ENCODE measurements at places on chromosomes 5 and 9.

- no peak for DNase-seq
Measured at GRCh38 chr9:76882686-76883085, 23.2 kb downstream of the PRUNE2 start.

DNA sequence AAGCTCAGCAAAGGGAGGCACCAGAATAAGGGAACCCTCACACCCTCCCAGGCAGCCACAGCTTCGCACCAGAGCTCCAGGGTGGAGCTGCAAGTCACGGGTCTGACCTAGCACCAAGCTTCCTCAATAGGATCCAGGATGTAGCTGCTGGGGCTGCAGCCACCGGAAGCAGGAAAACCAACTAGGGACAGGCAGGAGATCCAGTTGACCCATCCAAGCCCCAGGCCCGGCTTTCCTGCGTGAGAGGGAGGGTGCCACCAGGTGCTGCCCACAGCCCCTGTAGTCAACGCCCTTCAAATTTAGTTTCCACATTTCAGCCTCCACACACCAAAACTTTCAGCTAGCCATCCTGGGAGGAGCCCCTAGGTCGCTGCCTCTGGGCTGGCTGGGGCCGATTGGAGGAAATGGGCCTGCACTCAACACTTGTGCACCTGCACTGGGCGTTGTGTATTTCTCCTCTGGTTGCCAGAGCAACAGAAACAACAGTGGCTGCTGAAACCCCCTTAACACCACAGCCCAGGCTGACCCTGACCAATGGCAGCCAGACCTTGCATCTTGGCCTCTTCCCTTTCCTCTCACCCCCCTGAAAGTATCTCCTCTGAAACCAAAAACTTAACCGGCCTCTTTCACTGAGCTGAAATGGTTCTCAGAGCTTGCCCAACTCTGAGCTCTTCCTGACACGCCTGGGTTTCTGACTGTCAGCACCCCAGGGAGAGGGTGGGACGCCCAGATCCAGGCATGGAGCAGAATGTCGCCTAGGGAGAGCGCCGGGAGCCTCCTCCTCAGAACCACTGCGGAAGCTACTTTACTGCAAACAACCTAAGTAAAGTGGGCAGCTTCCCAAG, 226.5 kb upstream of the MAP3K1 start:
- peak; percentile 82 for DNase-seq

DNA sequence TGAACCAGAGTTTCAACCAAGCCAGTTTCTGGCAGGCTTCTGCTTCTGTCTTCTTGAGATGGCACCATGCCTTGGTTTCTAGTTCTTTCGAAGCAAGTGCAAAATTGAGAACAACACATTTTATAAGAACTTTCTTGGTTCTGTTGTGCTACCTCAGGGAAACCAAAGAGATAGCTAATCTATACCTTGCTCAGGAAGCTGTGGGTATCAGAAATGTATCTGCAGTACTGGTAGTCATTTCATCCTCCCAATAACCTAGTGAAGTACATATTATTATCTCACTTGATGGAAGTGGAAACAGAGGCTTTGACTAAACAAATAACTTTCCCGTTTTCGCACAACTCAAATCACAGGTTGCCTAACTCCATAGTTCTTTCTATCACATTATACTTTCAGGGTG, 246.6 kb downstream of the ENC1 start:
- no peak for DNase-seq

- peak; percentile 10 for DNase-seq
Measured at GRCh38 chr5:95861864-95862561, 39.5 kb upstream of the GLRX start.

- DNase-seq, result no peak
Measured at GRCh38 chr5:136891175-136891972, 526.0 kb upstream of the TRPC7 start.

- no peak for DNase-seq
Measured at GRCh38 chr9:130835441-130836298, 616 bp downstream of the ABL1 start.

DNA sequence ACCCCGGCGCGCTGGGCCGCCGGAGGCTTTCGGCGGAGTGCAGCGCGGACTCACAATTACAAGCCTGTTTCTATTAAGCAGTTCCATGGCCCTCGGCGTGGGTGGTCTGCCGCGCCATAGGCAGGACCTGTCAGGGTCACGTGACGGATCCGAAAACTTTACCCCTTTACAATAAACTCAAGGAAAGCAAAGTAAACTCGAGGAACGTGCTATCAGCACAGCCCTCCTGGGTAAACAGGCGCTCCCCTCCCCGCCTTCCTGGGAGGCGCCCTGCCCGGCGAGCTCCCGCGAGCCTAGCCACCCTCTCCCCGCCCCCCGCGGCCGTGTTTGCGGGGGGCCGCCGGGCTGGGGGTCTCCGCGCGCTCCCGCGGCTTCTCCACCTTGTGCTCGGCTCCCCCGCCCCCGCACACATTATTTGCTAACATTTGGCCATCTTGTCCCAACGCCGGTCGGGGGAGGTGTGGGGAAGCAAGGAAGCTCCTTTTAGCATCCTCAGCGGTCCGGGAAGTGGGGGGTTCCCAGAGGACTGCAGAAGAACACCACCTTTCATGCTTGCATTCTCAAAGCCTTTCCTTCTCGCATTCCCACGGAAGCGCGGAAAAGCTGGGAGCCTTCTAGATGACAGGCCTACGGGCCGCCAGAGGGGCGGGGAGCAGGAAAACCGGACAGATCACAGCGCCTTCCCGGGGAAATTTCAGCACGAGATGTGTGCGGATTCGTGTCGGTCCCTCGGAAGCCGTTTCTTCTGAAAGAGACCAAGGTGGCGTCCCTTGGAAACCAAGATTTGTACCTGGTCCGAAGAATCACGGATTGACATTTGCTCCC, at the start of gene PTCH1:
PTCH1 (minus strand) TSS at position 238 of the 825 bp plus-strand sequence.
- DNase-seq, result peak; percentile 37

GRCh38 chr9:36813154-36813553, 220.9 kb downstream of the PAX5 start:
- DNase-seq, result no peak

DNA sequence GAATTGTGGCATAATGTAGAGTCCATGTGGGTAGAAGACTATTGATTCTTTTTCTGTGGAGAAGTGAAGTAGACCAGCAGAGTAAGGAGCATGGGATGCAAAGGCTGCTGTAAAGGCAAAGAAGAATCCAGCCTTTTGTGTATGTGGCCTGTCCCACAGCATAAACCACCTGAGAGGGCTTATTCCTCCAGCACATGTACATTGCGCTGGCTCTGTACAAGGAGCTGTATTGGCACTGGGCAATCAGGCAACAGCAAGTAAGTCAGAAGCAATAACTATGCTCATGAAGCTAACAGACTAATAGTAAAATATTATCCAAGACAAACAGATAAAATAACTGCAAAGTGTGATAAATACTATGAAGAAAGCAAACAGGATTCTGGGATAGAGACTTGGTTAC, 86.2 kb downstream of the LURAP1L start:
- DNase-seq, result no peak

- DNase-seq, result no peak
Measured at GRCh38 chr5:151873701-151874100, 51.0 kb downstream of the GLRA1 start.

GRCh38 chr5:122262103-122262502, 49.9 kb upstream of the SNCAIP start:
- no peak for DNase-seq

- DNase-seq, result no peak
Measured at GRCh38 chr5:139982157-139982974, 60.7 kb downstream of the NRG2 start.

DNA sequence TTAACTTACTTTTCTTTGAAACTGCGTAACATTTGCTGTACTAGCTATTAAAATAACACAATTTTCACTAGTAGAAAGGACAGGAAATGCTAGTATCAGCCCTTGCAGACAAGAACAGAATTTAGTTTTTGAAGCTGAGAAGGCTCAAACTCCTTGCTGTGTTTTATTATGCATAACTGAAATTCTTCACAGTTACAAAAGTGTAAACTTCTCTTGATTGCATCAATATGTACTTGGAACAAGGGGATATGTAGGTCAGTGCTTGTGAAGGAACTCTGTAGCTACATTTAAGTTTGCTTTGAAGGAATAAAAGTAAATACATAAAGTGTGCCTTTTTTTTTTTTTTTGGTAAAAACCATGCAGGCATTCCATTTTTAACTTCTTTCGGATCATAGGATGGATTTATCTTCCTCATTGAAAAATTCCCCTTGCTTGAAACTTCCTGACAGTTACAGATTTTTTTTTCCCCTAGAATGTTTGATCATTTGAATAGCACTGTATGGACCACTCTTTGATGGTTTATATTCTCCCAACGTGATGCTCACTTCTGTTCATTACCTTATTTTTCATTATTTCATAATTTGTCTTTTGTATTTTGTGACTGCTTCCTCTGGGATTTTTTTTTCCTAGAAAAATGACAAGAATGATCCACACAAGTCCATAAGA, 94.9 kb upstream of the DAB2 start:
- no peak for DNase-seq

DNA sequence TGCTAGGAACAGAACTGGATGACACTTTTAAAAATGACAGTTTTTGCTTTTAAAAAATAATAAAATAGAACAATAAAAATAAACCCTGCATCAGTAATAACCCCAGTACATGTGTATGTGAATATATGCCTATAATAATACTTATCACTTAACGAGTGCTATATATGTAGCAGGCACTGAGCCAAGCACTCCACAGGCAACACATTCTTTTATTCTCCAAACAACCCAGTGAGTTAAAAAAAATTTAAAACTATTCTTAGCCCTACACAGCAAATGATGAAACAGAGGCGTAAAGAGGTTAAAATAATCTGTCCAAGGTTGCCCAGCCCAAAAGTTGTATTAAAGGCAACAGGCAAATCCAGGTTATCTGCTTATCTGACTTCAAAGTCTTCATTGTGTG, 124.5 kb upstream of the SMIM23 start:
- DNase-seq, result no peak

DNA sequence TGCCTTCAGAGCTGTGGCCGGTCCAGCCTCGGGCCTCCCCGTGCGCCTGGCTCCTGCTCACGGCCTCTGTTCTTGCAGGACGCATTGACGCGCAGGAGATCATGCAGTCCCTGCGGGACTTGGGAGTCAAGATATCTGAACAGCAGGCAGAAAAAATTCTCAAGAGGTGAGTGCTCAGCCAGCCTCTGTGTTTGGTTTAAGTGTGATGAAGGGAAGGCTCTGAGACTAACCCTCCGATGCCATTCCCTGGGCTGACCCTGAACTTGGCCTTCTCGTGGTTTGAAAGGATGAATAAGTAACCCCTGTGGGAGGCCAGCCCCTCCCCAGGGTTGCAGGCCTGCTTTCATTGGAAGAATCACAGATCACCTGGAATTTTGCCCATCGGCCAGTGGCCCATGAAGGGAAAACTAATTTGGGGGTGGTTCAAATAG, 26.3 kb downstream of the PTGES2 start:
- no peak for DNase-seq

GRCh38 chr5:139196296-139196956, 1.7 kb downstream of the SIL1 start:
- DNase-seq, result no peak

GRCh38 chr5:164097749-164098148, 592.3 kb downstream of the MAT2B start:
- DNase-seq, result no peak

DNA sequence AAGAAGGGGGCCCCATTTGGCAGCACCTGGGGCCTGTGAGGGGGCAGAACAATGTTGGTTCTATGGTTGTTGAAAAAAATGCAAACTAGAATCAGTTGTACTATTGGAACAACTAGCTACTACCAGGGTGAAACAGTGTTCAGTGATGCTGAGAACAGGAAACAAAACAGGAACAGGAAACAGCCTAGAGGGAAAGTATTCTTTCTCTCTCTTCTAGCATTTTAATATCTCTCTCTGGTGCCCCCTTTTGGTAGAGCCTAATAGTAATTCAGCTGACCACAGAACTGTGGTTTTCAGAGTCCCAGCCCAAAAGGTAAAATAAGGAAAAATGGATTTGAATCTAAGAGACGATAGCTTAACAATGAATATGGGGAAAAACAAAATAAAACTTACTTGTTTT, 138.0 kb upstream of the KCNN2 start:
- no peak for DNase-seq

DNA sequence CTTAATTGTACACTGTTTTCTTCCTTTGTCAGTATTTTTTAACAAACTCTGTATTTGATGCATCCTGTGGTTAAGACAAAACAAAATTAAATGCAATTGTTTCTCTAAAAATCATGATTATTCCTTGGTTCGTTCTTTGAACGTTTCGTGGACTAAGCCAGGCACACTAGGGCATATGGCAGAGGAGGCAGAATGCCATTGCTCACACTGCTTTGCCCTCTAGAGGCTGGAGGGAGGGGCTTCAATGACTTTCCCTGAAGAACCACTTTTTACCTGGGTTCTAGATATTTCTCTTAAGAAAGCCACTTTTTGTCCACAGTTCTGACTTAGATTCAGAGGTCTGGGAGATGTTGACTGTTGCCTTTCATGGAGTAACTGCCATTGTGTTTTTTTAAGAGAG, 236.2 kb upstream of the ADAMTSL1 start:
- no peak for DNase-seq

GRCh38 chr9:14391620-14392019, 77.7 kb upstream of the NFIB start:
- no peak for DNase-seq

DNA sequence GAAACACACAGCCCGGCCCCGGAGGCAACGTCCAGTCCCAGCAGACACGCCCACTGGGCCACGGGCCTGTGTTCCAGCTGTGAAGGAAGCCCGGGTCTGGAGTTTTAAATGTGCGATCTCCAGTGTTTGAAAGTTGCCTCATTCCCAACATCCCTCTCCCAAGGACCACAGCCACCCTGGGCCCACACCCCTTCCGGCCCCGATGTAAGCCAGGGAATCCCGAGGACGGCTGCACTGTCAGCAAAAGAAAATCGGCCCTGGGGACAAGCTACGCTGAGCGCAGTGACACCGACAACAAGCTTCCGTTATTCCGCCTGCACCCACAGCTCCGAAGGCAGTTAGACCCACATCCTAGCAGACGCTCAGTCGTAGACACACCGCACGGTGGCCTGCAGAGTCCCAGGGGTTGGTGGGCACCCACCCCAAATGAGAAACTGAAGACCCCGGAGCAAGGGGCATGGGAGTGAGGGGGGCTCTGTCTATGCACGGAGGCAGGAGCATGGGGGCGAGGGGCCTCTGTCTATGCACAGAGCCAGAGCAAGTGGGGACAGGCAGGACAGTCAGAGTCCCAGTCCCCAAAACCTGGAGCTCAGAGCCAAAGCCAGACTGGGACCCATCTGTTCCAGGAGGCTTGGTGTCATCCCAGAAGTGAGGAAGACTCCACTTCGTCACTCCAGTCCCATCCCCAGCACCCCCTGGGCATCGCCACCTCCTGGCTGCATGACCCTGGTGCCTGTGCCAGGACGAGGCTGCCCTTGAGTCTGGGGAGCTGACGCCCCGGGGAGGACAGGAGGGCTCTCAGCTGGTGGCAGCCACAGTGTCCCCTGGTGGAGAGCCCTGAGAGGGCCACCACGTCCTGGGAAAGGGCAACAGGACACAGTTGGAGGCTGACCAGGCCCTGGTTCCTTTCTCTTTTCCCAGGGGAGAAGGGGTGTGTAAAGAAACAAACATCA, 23.4 kb downstream of the GLT6D1 start:
- no peak for DNase-seq
